ENCODE measurements at places on chromosomes 2 and 18.

- no peak for DNase-seq
These were observed 42.9 kb downstream of the DOK1 start for GRCh38 chr2:74597410-74597809.

DNA sequence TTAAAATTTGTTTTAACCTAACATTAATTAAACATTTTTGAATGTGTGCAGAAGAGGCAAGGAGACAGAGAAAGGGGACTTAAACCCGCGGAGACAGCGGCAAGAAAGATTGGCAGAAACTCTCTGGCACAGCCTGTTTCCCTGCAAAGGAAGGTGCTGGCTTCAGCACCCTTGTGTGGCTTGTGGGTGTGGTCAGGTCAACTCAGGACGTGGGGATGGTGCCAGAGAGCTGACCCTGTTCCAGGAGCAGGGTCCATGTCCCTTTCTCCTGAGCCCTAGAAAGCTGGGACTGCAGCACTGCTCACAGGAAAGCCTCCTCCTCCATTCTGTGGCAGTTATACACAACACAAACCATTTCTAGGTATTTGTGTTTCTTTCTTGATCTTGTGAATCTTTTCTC lies 176.2 kb upstream of the ST6GAL2 start:
- DNase-seq = no peak

DNA sequence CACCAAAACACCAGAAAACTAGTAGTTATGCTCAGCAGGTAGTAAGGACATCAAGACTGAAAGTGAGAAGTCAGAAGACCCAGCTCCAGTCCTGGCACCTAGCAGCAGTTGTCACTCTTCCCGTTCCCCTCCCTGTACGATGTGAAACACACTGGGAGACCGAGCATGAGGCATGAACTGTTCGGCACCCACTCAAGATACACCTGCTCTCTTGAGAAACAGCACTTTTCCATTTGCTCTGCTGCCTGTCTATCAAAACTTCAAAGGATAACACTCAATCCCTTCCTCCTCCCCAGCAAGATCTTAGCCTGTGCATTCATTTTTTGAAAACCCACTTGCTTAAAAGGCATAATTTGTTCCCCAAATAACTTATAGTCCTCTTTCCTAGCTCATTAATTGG lies 123.9 kb downstream of the PLEKHM3 start:
- DNase-seq = no peak

DNA sequence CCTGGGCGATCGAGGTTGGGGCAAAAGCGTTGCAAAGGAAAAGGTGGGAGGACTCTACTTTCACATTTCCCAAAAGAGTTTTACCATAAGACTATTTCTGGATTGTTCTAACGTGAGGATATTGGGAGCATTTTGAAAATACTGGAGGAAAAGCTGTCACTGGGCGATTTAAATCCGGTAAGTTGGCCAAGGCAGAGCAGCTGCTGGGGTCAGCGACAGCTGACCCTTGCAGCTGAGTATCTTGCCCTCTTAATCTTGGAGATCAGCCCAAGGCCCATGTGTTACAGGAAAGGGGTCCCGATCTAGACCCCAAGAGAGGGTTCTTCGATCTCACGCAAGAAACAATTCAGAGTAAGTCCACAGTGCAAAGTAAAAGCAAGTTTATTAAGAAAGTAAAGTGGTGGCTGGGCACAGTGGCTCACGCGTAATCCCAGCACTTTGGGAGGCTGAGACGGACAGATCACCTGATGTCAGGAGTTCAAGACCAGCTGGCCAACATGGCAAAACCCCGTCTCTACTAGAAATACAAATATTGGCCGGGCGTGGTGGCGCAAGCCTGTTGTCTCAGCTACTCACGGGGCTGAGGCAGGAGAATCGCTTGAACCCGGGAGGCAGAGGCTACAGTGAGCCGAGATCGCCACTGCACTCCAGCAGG lies 964 bp upstream of the ST3GAL5 start:
- no peak for DNase-seq

GRCh38 chr2:108949316-108950239 lies 39.4 kb downstream of the EDAR start:
- DNase-seq = no peak

- DNase-seq = no peak
These were observed 45.9 kb upstream of the ASAP2 start for GRCh38 chr2:9160732-9161131.

- no peak for DNase-seq
These were observed 47.8 kb upstream of the MGAT5 start for GRCh38 chr2:134206031-134206430.
